ENCODE measurements at places on chromosomes 3 and 15.

- DNase-seq, result no peak
These were observed 704.8 kb upstream of the CBLB start for GRCh38 chr3:106573605-106574004.

DNA sequence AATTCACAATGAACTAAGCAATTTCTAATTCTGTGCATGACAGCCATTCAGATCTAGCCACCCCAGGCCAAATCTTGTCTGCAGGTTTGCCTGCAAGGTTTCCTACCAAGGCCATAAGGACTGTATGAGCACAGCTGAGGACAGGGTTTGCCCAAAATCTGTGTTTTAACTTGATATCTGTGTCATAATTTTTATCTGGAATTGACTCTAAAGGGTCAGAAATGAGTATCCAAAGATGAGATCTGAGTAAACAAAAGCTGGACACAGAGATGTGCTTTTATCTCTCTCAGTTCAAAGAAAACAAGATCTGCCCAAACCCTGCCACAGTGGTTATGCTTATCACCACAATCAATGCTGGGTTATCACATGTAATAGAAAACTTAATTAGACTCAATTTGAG, 154.6 kb upstream of the COL8A1 start:
- DNase-seq, result no peak

- DNase-seq, result no peak
These were observed 5.2 kb upstream of the SPINK8 start for GRCh38 chr3:48338635-48339034.

GRCh38 chr3:43783987-43784639, 93.4 kb downstream of the ABHD5 start:
- DNase-seq, result no peak

DNA sequence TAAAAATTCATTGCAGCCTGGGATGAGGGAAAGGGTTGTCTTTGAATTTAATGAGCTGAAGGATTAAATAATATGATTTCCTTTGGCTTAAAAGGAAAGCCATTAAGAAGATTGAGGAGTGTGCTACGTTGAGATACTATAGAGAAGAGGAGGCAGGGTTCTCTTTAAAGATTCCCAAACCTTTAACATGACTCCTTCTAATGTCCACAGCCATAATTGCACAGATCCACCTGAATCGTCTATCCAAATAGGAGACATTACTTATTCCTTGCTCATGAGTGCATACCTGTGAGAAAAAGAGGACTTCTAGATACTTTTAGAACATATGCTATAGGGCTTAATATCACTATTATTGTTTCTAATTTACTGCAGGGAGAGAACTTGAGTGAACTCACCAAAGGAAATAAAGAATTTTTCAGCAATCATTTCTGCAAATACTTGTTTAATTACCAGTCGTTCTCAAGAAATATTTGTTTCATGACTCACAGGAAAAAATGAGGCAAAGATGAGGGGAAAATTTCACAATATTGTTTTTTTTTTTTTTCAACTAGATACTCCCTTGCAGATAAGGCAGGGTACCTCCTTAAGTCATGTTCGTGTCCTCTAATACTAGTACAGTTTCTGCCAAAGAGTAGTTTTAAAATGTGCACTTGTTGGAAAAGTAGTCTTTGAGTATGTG, 8.9 kb upstream of the SUCNR1 start:
- no peak for DNase-seq

DNA sequence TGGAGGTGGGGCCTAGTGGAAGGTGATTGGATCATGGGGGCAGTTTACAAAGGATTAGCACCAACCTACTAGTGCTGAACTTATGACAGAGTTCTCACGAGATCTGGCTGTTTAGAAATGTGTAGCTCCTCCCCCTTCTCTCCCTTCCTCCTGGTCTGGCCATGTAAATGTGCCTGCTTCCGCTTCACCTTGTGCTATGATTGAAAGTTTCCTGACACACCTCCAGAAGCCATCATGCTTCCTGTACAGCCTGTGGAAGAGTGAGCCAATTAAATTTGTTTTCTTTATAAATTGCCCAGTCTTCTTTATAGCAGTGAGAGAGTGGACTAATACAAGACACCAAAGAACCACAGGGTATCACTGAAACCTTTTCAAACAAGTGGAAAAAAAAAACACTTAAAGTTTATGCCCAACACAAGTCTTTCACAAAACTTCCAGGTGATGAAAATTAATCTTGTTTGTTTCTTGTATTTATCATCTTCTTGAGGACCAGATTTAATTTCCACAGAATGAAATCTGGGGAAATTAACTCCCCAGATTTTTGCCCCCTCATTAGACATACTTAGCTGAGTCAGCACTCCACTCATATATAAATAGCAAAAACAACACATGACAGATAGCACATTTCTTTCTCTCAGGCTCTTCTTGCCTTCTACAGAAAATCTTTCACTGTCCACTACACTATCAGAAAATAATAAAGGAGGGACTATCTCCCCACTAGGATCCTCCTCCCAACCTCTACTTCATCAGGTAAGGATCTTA, 847.2 kb downstream of the TUSC7 start:
- DNase-seq, result no peak

- no peak for DNase-seq
These were observed 3.4 kb upstream of the CPOX start for GRCh38 chr3:98596541-98597500.

- no peak for DNase-seq
These were observed 57.4 kb downstream of the LRTM1 start for GRCh38 chr3:54870423-54870822.

GRCh38 chr3:194277786-194278130, 73.4 kb downstream of the CPN2 start:
- no peak for DNase-seq

- DNase-seq, result no peak
These were observed 79.6 kb upstream of the DCBLD2 start for GRCh38 chr3:98980915-98981596.

- DNase-seq, result no peak
These were observed 333.5 kb downstream of the AGBL1 start for GRCh38 chr15:86413191-86413590.

- no peak for DNase-seq
These were observed 50.8 kb downstream of the GXYLT2 start for GRCh38 chr3:72938471-72939265.

DNA sequence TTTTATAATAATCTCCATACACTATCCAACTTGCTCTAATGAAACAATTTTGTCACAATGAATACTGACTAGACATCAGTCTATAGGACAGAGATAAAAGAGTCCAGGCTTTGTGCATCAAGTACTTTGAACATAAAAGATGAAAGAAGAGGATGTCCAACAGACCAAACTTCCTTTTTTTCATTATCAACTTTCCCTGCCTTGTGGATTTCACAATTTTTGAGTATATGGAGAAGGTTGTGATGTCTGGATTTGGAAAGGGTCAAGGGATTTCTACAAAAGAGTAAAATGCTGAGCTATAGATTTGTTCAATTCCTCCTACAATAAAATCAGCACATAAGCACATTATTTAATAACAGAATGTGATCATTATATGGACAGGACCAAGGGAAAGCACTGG, 25.7 kb downstream of the CD47 start:
- no peak for DNase-seq

DNA sequence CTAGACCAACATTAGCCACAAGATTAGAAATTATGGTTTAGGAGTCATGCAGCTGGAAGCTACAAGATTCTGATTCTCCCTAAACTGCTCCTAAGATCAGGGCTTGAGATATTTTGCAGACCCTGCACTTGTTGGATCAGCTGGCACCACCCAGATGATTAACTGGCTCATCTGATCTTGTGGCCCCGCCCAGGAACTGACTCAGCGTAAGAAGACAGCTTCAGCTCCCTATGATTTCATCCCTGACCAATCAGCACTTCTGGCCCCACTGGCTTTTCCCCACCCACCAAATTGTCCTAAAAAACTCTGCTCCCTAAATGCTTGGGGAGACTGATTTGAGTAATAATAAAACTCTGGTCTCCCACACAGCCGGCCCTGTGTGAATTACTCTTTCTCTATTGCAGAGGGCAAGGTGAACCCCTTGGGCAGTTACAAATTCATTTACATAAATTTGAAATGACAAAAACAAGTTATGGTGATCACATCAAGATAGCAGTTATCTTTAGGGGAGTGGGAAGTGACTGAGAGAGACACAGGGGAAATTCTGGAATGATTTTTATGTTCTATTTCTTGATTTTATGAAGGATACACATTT, 76.5 kb downstream of the CD200R1L start:
- DNase-seq, result no peak

- no peak for DNase-seq
These were observed 502.2 kb downstream of the PDCD6IP start for GRCh38 chr3:34300621-34301020.

- no peak for DNase-seq
These were observed 38.4 kb downstream of the TLNRD1 start for GRCh38 chr15:81038975-81039607.

GRCh38 chr3:20310629-20311028, 124.6 kb upstream of the SGO1 start:
- no peak for DNase-seq

DNA sequence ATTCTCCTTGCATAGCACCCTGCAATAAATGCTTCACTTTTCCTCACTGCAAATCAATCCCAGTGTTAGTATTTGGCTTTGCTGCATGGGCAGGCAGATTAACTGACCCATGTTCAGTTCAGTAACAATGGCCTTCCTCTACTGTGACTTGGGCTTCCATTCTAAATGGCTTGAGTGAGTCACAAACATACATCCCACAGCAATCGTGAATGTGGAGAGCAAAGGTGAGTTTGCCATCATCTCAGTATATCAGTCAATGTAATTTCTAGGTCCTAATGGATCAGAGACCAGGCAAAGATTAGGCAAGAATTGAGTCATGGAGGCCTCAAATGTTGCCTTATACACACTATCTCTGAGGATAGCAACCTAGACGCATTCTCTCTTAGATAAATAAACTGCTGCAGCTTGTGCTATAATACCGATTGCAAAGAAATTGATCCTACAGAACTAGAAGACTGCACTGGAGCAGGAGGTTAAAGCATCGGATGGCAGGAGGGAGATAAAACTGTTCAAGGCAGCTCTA, 8.3 kb upstream of the ATP8B4 start:
- DNase-seq, result no peak

DNA sequence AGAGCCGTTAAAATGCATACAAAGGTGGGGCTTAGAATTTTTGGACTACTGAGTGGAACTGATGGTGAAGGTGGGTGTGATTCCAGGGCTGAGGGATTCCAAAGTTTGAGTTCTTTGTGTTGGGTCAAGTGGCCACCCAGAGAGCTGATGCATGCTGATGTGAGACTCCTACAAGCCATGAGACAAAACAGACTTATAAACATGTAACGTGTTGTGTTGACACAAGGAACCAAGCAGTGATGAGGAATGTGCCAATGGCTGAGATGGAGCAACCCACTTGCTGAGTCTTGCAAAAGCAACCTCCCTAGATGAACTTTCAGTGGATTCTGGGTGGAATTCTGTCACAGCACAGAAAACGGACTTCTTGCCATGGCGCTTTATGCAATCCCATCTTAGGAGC, 289.0 kb downstream of the TLE3 start:
- DNase-seq, result no peak

GRCh38 chr3:72459588-72459987, 388.7 kb downstream of the SHQ1 start:
- no peak for DNase-seq

DNA sequence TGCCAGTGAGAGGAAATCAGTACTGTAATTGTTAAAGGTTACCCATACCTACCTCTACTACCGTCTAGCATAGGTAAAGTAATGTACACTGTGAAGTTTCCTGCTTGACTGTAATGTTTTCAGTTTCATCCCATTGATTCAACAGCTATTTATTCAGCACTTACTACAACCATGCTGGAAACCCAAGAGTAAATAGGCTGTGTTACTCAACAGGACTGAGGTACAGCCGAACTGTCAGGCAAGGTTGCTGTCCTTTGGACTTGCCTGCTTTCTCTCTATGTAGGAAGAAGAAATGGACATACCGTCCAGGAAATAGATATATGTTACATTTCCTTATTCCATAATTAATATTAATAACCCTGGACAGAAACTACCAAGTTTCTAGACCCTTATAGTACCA, 265.5 kb downstream of the NR2F2 start:
- DNase-seq, result no peak

DNA sequence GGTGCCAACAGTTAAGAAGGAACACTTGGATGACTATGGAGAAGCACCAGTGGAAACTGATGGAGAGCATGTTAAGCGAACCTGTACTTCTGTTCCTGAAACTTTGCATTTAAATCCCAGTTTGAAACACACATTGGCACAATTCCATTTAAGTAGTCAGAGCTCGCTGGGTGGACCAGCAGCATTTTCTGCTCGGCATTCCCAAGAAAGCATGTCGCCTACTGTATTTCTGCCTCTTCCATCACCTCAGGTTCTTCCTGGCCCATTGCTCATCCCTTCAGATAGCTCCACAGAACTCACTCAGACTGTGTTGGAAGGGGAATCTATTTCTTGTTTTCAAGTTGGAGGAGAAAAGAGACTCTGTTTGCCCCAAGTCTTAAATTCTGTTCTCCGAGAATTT, 3.0 kb downstream of the SKIL start:
- no peak for DNase-seq

GRCh38 chr3:61864886-61865285, 303.5 kb downstream of the PTPRG start:
- DNase-seq, result no peak

DNA sequence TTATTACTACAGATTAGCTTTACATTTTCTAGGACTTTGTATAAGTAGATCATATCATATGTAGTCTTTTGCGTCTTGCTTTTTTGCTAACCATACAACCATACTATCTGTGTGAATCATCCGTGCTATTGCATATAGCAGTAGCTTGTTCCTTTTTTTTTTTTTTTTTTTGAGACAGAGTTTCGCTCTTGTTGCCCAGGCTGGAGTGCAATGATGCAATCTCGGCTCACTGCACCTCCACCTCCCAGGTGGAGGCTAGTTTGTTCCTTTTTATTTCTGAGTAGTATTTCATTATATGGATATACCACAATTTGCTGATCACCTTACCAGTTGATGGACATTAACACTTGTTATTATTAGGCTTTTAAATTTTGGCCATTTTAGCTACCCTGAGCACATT, 54.5 kb upstream of the TBL1XR1 start:
- no peak for DNase-seq

DNA sequence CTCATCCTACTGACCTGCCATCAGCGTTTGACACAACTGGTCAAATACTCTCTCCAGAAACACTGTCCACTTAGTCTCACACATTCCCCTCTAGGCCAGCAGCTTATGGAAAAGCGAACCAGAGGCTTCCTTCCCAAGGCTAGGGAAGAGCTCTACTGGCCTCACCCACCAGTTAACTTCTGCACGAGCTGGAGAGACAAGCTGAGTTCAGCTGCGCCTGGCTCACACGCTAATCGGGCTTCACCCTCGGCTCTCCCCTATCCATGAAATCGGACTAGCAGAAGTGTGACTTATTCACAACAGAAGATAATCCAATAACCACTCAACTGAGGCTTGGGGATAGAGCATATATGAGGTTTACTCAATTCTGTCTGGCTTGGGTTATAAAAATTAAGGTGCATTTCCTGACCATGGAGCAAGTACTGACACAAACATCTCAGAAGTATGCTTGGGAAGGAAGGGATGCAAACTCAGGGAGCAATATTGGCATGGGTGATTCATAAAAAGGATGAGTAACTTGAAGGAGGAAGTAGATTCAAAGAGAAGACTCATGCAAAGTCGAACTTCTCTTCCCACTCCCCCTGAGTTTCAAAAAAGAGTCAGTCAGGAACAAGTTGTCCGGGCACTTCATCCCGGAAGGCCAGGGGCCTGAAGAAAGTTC, 73.1 kb downstream of the XXYLT1 start:
- DNase-seq, result no peak

GRCh38 chr3:108125153-108125543, 34.3 kb upstream of the CD47 start:
- no peak for DNase-seq

All from stimulated activated CD8-positive, alpha-beta memory T cell treated with anti-CD3 and anti-CD28 coated beads, Interleukin-12 subunit alpha, Interleukin-12 subunit beta, amount 100 ng/mL, for 4 hours (primary cell).